ENCODE measurements at places on chromosomes 6 and 20. TPM values are rescaled to one million over a fixed set of nuclear protein-coding genes. Genes with fewer than 3 reads are reported as not detected.

Gene SLC24A3
- total RNA-seq, result not detected

Gene HDGFL1
- not detected for total RNA-seq

Gene ADAT2
- total RNA-seq, result 23.0 TPM

Gene RAD21L1
- not detected for total RNA-seq

Gene SCRT2
- total RNA-seq, result not detected

Gene STMN3
- 6.7 TPM for total RNA-seq

Gene COMMD7
- 20.5 TPM for total RNA-seq

Gene DEFB113
- not detected for total RNA-seq

Gene ABCC10
- total RNA-seq, result 31.1 TPM

Gene C6orf118
- not detected for total RNA-seq

Gene TTK
- 46.0 TPM for total RNA-seq

Gene MCCD1
- not detected for total RNA-seq

Gene RNF182
- total RNA-seq, result not detected

Gene HSP90AB1
- total RNA-seq, result 1,055 TPM

All from OCI-LY7 (cell line).